ENCODE measurements at places on chromosomes 4 and X.

DNA sequence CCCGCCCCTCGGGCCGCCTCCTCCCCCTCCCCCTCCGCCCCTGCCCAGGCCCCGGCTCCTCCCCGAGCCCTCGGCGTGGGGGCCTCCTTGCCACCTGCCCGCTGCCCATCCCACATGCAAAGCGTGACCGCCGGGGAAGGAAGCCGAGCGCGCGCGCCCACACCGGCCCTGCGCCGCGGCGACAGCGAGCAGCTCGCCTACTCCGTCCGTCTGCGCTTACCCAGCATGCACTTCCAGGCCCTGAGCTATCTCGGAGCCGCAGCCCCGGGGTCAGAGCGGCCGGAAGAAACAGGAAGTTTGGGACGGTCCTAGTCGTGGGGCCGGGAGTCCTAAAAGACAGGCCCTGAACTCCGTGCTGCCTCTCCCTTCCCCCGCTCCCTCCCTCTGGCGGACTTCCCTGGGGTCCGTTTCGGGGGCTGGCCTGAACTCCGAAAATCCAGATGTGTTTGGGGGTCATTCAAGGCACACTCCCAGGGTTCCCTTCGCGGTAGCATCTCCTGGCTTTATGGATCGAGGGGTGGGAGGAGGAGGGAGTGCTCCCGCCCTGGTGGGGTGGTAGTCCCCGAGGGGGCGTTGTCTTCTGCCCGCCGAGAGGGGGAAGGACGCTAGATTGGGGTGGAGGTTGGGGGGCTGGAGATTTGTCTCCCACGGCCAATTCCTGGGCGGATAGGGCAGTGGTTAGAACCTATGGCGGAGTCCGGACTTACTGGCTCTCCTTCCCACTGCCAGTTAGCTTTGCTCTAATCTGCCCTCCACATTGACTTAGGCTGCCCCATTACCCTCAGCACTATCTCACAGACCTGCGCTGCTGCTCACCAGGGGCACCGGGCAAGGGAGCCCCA lies 25.0 kb upstream of the BCORL1 start:
- peak; percentile 25 for DNase-seq

GRCh38 chr4:1297456-1298325 lies 8.0 kb downstream of the MAEA start:
- no peak for DNase-seq

DNA sequence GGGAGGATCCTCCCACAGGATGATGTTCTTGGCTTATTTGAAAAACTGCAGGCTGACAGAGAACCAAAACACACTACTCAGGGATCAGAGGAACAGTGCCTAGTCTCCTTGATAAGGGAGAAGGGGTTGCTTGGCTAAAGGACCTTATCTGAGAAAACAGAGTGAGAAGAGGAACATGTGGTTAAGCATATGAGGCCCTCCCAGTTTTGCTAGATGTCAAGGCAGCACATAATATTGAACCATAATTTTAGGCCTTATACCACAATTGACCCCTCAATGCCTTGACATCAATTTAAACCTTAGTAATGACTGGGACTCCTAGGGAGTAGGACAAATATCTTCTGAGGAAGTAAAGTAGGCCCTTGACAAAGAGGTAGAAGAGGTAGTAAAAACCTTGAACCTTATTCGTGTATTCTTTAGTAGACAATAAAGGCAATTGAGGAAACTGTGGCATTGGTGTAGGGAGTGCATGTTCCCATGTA lies 79.3 kb downstream of the TEX13C start:
- no peak for DNase-seq

- no peak for DNase-seq
Measured at GRCh38 chr4:64305565-64306254, 103.5 kb downstream of the TECRL start.

- DNase-seq, result no peak
Measured at GRCh38 chr4:9845791-9846493, 64.5 kb downstream of the DRD5 start.

DNA sequence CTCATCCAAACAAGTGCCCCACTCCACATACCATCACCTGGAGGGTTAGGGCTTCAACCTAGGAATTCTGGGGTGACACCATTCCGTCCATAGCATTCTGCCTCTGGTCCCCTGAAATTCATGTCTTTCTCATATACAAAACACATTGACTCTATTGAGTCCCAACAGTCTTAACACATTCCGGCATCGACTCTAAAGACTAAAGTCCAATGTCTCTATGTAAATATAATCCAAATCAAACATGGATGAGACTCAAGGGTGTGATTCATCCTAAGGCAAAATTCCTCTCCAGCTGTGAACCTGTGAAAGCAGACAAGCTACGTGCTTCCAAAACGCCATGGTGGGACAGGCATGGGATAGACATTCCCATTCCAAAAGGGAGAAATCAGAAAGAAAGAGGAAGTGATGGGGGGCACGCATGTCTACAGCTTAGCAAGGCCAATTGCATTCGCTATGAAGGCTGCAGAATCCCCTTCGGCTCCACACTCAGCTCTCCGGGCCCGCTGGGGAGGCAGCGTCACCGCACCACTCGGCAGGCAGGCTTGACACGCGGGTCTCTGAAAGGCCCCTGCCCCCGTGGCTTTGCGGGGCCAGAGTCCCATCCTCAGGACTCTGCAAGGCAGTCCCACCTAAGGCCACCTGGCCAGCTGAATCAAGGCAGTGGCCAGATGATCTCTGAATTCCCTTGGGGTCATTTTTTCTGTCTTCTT lies 53.2 kb downstream of the ADRA2C start:
- DNase-seq, result no peak

GRCh38 chrX:39750256-39750790 lies 347.4 kb downstream of the BCOR start:
- DNase-seq, result no peak

GRCh38 chr4:170139764-170140163 lies 50.0 kb upstream of the AADAT start:
- no peak for DNase-seq

GRCh38 chr4:176320340-176320975 lies 692 bp downstream of the SPCS3 start:
- peak; percentile 69 for DNase-seq
